ENCODE measurements at places on chromosomes 7 and 10. TPM values are rescaled to one million over a fixed set of nuclear protein-coding genes. Genes with fewer than 3 reads are reported as not detected.
A peak's percentile ranks its signal among the peaks of the same experiment; 100 is the strongest.

EN2 gene
- total RNA-seq: under 0.01 TPM

PHYHIPL gene
- 0.09 TPM for total RNA-seq

GRCh38 chr7:149776289-149776688 is 2.9 kb upstream of the ZNF467 start:
- no peak for DNase-seq

GRCh38 chr10:22648547-22648961 is 65.8 kb downstream of the PIP4K2A start:
- no peak for DNase-seq

- no peak for DNase-seq
Measured at GRCh38 chr10:114623155-114623554, 34.9 kb downstream of the ABLIM1 start.

DNA sequence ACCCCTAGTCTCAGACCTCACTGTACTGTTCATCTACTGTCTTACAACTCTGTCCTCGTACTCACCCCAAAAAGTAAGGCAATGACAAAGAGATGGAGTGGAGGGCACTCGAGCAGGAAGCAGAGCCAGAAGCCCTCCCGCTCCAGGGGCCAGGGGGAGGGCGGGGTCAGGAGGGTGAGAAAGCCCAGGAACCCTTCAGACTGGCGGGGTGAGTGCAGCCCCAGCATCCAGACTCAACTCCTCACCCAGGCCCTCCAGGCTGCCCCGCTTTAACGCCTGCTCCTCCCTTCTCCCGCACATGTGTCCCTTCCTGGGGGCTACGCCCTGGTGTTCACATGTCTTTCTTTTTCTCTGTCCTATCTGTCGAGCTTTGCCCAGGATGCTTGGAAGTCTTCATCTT is 66.1 kb downstream of the CALML3 start:
- no peak for DNase-seq

DNA sequence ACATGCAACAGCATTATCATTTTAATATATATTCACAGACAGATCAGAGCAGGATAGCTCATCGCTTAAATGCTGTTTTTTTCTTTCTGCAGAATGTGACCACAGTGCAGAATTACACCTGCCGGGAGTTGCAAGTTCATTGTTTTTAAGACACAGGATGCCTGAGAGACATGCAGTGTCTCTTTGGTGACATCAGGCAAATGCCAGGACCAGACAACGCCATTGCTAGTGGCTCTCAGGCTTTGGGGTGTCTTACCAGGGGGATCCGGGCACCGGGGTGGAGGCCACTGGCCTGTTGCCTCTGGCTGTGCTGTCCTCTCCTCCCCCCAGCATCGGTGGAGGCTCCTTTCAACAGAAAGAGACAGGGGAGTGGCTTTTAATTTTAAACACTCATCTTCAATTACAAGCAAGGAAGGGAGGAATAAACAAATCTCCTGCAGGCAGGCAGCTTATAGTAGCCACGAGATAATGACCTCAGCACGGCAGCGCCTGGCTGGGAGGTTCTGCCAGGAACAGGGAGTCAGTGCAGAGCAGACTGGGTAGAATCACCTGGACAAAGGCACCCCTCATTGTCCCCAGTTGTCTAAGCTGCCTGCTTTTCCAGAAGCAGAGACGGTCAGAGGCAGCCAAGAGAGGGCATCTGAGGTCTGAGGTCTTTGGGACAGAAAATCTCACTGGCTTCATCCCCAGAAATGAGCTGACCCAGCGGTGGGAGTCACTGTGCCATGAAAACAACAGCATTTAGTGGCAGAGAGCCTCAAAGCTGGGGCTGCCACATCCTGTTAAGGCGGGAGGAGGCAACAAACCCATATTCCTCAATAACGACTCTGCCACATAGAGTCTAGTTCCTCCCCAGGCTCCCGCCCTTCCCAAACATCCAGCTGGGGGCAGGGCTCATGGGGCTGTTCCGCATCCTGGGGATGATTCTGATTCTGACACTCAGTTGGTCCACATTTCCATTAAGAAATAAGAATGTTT is 148.4 kb downstream of the TCERG1L start:
- DNase-seq: no peak

DNA sequence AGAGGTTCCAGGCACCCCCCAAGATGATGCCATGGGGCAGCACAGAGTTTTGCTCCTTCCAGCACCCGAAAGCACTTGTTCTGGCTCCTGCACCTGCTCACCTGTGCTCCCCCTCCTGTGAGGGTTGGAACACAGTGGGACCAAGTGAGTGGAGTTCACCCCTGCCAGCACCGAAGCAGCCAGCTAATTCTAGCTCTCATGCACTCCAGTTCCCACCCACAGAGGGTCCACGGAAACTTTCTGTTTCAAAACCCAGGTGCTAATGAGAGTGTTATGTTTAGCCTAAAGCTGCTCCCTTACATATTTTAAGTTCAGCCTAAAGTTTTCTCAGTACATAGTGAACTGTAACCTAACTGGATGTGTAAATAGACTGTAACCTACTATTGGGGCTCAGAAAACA is 42.6 kb upstream of the SLC35G1 start:
- DNase-seq: no peak

HKDC1 gene
- total RNA-seq: 15.3 TPM

DNA sequence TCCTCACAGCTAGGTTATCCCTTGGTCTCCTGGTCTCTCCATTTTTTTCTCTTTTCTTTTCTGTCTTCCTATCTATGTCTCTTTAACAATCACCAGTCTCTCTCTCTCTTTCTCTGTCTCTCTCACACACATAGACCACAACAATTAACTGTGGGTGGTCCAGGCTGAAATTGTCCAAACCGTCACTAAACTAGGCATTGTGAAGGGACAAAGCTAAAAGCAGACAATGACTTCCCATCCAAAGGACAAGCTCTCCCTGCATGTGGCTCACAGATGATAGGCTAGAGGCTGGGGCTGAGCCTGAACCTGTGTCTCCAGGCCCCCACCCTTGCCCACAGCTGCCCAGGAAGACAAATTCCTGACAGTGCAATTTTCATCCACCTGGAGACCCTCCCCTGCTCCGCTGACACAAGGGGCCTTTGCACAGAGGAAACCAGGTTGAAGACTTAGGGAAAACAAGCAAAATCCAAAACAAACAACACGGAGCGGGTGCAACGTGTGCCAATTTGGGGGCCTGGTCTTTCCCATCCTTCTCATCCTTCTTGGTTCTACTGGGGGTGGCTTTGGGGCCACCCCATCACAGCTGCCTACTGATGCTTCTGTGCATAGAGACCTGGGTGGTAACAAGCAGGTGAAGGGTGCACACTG is 755.4 kb downstream of the GRID1 start:
- DNase-seq: no peak

DNA sequence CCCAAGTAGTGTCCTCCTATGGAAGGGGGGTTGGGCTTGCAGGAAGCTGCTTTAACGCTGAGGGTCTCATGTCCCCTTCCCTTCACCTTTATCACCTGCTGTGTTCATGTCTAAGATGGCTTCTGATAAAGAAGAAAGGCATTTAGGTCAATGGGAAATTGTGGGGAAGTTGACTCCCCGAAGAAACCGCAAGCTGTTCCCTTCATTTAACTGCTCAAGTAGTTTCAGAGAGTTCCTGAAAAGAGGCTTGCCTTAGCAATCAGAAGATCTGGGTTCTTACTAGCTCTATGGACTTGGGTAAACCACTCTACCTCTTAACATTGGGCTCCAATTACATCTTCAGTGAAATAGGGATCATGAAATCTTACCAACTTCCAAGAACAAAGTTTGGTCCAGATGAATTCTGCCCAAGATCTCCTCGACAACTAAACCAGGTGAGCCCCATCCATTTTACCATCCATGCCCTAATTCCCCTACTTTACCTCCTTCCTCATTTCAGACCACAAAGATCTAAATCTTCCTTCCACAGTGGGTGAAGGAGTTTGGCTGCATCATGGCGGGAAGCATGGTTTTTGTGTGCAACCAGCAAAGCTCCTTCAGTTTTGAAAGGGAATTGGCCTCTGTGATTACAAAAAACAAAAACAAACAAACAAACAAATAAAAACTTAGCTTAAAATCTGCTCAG is 30.4 kb upstream of the UCN3 start:
- no peak for DNase-seq

DNA sequence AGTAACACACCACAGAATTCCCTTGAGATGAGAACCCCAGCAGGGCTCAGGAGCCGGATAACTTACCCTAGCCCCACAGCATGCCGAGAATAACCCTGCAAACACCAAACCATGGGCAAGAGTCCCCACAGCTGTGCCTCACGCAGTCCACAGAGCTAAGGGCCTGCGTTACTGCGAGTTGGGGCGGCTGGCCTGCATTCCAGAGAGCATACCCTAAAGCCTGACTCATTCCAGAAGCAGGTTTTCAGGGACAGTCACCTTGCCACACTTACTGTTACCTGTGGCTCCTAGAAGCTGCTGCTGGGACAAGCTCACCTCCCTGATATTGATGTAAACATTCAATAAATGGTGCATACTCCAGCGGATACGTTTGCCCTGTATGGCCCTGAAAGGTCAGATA is 18.6 kb downstream of the FGFR2 start:
- no peak for DNase-seq

GRCh38 chr10:69640196-69640980 is 10.3 kb downstream of the FAM241B start:
- no peak for DNase-seq

DNA sequence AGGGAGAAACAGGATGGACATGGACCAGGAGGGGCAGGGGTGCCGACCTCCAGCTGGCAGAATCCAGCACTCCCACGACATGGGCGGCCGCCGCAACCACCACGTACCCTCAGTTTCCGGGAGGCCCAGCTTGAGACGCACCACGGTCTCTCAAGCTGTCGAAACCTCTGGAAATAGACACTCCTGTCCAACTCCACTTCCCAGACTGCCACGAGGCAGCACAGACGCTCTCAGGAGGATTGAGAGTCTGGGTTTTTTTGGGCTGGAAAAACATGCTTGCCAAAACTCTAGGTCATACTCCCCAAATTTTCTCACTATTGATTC is 37.9 kb upstream of the PDGFA start:
- DNase-seq: no peak

PFKFB3 gene
- total RNA-seq: 12.2 TPM

GRCh38 chr10:115167751-115168150 is 74.6 kb downstream of the ATRNL1 start:
- DNase-seq: no peak

PPP1R9A gene
- total RNA-seq: 2.2 TPM

DNA sequence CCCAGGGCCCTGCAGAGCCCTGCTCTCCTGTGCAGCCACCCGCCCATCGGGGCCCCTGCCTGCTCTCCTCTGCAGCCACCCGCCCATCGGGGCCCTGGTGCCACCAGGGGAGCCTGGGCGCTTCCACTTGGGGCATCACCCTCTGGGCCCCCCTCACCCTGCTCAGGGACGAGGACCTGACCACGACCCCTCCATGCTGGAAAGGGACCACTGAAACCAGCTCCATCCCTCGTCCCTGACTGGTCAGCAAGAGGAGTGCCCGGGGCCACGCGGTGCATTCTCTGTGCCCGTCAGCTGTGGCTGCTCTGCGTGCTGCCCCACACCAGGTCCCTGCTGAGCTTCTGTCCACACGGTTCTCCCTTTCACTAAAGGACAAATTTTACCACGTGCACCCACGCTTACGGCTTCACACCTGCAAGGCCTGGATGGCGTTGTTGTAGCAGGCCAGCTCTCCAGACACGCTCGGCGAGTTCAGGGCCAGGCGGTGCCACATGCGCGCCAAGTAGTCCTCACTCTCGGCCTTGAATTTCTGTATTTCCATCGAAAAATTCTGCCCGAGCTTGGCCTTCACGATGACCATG is 57.6 kb downstream of the CFAP46 start:
- DNase-seq: no peak

- no peak for DNase-seq
Measured at GRCh38 chr7:23514755-23515154, 17.0 kb downstream of the TRA2A start.

- no peak for DNase-seq
Measured at GRCh38 chr7:39197831-39198230, 220.1 kb downstream of the POU6F2 start.

DNA sequence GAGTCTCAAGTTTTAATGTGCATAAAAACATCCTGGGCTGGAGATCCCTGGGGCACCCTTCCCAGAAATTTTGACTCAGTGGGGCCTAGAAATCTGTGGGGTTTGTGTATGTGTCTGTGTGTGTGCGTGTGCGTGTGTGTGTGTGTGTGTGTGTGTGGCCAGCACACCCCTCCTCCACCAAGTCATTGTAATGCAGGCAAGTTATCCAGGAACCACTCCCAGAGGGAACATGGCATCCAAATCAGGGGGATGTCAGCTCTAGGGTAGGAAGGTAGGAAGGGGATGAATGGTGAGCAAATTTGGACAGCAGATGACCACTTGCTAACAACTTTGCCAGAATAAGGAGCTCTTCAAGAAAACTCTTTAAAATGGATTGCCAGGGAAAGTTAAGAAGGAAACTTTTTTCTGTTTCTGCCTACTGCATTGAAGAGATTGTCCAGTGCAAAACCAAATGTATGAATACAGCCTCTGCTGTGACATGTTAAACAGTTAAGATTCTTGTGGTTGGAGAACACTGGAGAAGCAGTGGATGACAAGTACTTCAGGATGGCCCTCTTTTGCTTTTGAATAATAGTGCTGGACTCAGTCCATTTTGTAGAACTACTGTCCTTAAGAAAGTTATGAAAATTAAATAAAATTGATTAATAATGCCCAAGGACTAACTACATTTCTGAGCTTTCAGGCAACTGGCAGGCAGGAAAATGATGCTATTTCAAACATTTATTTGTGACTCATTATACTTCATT is 12.3 kb downstream of the STAMBPL1 start:
- DNase-seq: no peak

ANK3 gene
- total RNA-seq: 12.6 TPM

GRCh38 chr7:66142996-66143395 is 28.3 kb downstream of the CRCP start:
- no peak for DNase-seq

GRCh38 chr7:13878154-13878553 is 111.3 kb downstream of the ETV1 start:
- DNase-seq: no peak

DNA sequence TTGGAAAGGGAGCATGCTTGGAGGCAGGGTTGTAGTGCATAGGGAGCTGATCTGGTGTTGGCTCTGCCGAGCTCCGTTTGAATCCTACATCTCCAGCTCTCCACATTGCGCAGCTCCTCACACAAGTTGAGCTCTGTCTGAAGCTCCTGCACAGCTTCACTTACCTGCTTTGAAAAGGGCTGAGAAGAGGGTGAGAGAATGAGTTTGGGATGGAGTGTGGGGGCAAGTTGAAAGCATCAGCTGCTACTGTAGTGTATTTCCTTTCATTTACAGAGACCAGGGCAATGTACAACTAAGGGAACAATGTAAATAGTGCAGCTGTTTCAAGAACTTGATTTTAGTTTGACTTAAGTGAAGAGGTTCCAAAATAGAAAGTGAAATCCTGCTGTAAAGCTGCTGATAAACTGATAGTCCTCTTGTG is 88.5 kb downstream of the VTI1A start:
- DNase-seq: peak; percentile 7

DNA sequence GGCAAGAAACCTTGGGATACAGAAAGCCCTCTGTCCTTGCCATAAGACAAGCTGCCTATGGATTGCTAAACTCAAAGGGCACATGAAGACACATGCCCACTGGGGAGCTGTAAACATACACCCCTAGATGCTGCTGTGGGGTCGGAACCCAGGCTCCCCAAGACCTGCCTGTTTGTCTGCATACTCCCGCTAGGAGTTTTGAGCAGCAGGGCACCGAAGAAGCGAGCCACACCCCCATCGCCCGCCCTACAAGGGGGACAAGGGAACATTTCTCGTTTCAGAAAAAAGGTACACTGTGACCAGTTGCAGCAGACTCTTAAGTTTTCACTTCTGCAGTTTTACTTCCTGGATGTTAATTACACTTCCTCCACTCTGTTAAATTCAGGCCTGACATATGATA is 680.2 kb upstream of the GHITM start:
- no peak for DNase-seq

SEMA4G gene
- total RNA-seq: 0.24 TPM

- DNase-seq: no peak
Measured at GRCh38 chr7:43697690-43698089, 31.6 kb downstream of the COA1 start.

CLDN3 gene
- total RNA-seq: 6.0 TPM

ADRB1 gene
- 0.14 TPM for total RNA-seq

All from thymus (tissue), 14 donors.